ENCODE measurements at places on chromosomes 11 and 22. TPM values are rescaled to one million over a fixed set of nuclear protein-coding genes. Genes with fewer than 3 reads are reported as not detected.

The BATF2 gene
- total RNA-seq = not detected

The DEPDC7 gene
- 2.2 TPM for total RNA-seq

- no peak for DNase-seq
Measured at GRCh38 chr11:99534812-99535211, 514.1 kb downstream of the CNTN5 start.

GRCh38 chr11:121300313-121300971 is 7.9 kb downstream of the SC5D start:
- no peak for DNase-seq

GRCh38 chr11:76685831-76686230 is 15.3 kb upstream of the LRRC32 start:
- DNase-seq = no peak

DNA sequence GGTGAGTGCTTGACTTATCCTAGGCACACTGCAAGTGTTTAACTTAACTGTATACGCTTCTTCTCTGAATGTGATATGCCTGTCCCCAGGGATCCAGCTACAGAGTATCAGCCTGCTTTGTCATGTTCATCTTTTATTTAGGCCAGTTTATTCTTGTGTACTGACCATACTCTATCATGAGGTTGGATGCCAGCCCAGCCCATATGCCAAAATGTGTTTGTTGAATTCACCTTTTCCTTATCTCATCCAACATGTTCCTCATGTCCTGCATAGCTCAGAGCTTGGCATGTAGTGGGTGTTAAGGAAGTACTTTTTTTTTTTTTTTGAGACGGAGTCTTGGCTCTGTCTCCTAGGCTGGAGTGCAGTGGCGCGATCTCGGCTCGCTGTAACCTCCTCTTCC is 116.2 kb downstream of the NCAM1 start:
- no peak for DNase-seq

DNA sequence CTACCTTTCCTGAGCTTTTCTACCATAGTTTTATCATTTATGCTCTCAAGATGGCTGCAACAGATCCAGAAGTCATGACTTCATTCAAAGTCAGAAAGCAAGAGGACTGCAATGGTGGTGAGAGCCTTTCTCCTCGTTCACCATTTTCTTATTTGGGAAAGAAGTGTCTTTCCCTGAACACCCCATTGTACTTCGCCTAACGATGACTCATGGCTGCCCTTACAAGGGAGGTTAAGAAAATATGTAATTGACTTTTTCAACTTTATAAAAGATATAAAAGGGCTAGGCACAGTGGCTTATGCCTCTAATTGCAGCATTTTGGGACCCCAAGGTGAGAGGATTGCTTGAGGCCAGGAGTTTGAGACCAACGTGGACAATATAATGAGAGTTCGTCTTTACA is 541.7 kb downstream of the METTL15 start:
- DNase-seq = no peak

DNA sequence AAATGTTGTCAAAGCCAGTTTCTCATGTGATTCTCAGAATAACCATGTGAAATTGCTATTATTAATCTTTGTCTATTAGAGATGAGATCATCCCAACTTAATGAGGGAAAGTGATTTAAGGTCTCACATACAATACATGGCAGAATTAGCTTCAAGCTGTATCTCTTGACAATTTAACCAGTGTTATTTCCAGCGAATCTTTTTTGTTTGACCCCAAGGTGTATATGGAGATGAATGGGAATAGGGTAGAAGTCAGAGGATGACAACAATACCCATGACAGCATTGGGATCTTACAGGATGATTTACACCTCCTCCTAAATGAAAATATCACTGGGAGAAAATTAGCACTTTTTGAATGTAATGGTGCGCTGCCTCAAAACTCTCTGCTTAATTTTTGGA is 290.8 kb upstream of the LUZP2 start:
- DNase-seq = no peak

GRCh38 chr11:113317339-113317738 is 3.0 kb downstream of the TTC12 start:
- DNase-seq = no peak

DNA sequence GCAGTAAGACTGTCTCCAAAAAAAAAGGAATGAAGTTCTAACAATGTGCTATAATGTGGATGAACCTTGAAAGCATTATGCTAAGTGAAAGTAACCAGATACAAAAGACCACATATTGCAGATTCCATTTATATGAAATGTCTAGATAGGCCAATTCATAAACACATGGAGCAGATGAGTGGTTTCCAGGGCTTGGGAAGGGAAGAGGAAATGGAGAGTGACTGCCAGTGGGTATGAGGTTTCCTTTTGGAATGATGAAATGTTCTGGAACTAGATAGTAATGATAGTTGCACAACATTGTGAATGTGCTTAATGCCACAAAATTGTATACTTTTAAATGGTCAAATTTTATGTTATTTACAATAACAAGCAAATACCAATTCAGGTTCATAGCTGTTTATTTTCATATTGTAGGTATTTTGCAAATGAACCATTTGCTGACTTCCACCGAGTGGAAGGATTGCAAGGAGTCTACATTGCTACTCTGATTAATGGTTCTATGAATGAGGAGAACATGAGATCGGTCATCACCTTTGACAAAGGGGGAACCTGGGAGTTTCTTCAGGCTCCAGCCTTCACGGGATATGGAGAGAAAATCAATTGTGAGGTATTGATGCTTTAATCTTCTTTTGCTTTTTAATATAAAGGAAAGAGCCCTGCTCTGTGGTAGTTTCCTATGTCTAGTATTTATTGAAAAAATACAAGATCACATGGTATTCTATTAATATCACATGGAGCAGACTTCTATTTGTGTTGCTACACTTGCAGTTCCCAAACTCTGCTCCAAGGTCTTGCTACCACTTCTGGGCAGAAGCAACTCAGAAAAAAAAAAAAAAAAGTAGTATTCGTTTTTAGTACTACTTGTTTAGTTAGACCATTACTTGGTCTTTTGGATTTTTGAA is 67.7 kb upstream of the SORL1-AS1 start:
- DNase-seq = no peak

GRCh38 chr11:121688055-121688491 is 235.3 kb upstream of the SORL1-AS1 start:
- no peak for DNase-seq
